Immature natural killer cell (primary cell): ENCODE measurements at places on chromosomes 7 and 10.

- no peaks in the 10 kb centered on the region for H3K27me3 ChIP-seq
- no peak for DNase-seq
- no peak overlapping the region for H3K4me3 ChIP-seq
- H3K4me1 ChIP-seq, result peaks cover 9% of the 10 kb centered on the region
- H3K36me3 ChIP-seq, result peaks cover 16% of the 10 kb centered on the region
- H3K27ac ChIP-seq, result no peak overlapping the region
Observed at GRCh38 chr10:70114902-70115301, 17.7 kb downstream of the AIFM2 start.

- no peaks in the 10 kb centered on the region for H3K36me3 ChIP-seq
- H3K27me3 ChIP-seq, result no peaks in the 10 kb centered on the region
- H3K4me1 ChIP-seq, result no peaks in the 10 kb centered on the region
- no peak overlapping the region for H3K4me3 ChIP-seq
- no peak for DNase-seq
- no peak overlapping the region for H3K27ac ChIP-seq
Observed at GRCh38 chr7:82778021-82778420, 334.4 kb upstream of the CACNA2D1 start.

GRCh38 chr7:7018290-7018689 is 164.1 kb upstream of the C1GALT1 start:
- peaks cover 8% of the 10 kb centered on the region for H3K27me3 ChIP-seq
- no peak overlapping the region for H3K4me3 ChIP-seq

GRCh38 chr7:13945670-13946069 is 43.8 kb downstream of the ETV1 start:
- H3K36me3 ChIP-seq, result no peaks in the 10 kb centered on the region
- peaks cover 3% of the 10 kb centered on the region for H3K27me3 ChIP-seq
- H3K4me1 ChIP-seq, result no peaks in the 10 kb centered on the region
- no peak for DNase-seq
- no peak overlapping the region for H3K27ac ChIP-seq

- H3K4me3 ChIP-seq, result no peak overlapping the region
- H3K27me3 ChIP-seq, result no peaks in the 10 kb centered on the region
- H3K36me3 ChIP-seq, result no peaks in the 10 kb centered on the region
- no peak for DNase-seq
- peaks cover 17% of the 10 kb centered on the region for H3K4me1 ChIP-seq
Observed at GRCh38 chr7:69757528-69757927, 159.3 kb downstream of the AUTS2 start.

DNA sequence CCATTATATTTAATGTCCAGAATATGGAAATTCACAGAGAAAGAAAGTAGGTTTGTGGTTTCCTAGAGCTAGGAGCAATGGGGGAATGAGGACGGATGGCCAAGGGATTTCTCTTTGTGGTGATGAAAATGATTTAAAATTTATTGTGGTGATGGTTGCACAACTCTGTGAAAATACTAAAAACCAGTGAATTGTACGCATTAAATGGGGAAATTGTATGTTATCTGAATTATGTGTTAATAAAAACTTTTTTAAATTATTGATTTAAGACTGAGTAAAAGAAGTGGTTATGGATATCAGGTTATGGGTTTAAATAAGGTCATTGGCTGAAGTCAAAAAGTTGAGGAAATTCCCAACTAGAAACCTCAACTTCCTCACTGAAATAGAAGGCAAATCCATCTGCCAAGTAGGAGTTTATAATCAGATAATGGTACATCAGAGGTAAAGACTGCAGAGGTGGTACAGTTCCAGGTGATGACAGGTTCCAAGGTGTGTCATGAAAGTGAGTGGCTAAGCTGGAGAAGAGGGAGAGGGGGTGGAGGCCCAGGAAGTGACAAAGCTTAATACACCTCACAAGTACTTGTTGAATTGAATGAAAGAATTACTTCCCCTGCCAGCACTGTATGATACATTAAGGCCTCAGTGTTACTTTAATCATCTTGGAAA is 68.9 kb upstream of the CCDC71L start:
- H3K4me1 ChIP-seq, result peaks cover 21% of the 10 kb centered on the region
- no peaks in the 10 kb centered on the region for H3K27me3 ChIP-seq
- DNase-seq, result no peak
- H3K36me3 ChIP-seq, result no peaks in the 10 kb centered on the region

- no peak overlapping the region for H3K27ac ChIP-seq
- H3K27me3 ChIP-seq, result no peaks in the 10 kb centered on the region
- H3K4me3 ChIP-seq, result no peak overlapping the region
- H3K36me3 ChIP-seq, result no peaks in the 10 kb centered on the region
- DNase-seq, result no peak
- peaks cover 4% of the 10 kb centered on the region for H3K4me1 ChIP-seq
Observed at GRCh38 chr7:123754271-123754871, 5.6 kb upstream of the WASL start.

DNA sequence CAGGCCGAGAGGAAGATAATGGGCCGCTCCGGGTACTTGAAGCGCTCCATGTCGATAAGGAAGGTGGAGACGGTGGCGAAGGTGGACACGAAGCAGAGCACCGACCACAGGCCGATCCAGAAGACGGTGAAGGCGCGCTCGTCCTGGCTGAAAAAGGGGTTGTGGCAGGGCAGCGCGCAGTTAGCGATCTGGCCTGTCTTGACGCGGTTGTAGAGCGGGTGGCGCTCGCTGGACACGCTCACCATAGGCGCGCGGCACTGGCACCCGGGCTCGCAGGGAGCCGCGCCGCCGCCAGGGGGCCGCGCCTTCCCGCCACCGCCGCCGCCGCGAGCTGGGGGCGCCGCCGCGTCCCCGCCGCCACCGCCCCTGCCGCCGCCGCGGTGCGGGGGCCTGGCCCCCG is 1.6 kb downstream of the FZD8 start:
- peaks cover 23% of the 10 kb centered on the region for H3K27me3 ChIP-seq
- peak; percentile 27 for DNase-seq
- peak overlapping the region; percentile 84 for H3K4me3 ChIP-seq
- no peaks in the 10 kb centered on the region for H3K36me3 ChIP-seq

DNA sequence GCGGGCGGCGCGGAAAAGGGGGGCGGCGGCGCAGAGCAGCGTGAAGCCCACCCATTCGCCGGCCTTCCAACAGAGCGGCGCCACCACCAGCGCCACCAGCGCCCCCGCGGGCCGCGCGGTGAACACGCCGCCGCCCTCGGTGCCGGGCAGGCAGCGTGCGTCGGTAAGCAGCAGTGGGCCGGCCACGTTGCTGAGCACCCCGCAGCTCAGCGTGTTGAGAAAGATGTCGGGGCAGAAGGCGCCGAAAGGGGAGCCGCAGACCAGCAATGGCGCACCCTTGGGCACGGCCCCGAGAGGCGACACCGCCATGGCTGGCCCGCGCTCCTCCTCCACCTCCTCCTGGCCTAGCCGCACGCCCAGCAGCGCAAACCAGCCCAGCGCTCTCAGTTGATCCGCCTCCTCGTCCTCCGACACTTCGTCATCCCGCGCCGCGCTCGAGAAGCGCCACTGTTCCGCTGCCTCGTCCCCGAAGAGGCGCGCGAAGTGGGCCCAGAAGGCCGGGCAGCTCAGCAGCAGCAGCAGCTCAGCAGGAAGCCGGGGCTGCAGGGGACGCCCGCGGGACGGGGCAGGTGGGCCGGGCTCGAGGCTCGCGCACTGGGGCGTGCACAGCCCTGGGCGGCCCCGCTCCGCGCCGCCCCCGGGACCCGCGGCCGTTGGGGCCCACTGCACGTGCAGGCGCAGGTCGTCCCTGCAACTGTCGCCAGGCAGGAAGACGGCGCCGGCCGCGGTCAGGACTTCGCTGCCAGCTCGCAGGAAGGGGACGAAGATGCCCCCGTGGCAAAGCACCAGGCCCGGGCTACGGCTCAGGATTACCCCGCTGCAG is 623 bp downstream of the TYSND1 start:
- peak; percentile 78 for DNase-seq
- H3K4me3 ChIP-seq, result peak overlapping the region; percentile 81
- H3K27me3 ChIP-seq, result peaks cover 10% of the 10 kb centered on the region
- H3K36me3 ChIP-seq, result peaks cover 8% of the 10 kb centered on the region
- H3K4me1 ChIP-seq, result peaks cover 28% of the 10 kb centered on the region

GRCh38 chr7:134101716-134102115 is 25.4 kb upstream of the LRGUK start:
- no peaks in the 10 kb centered on the region for H3K27me3 ChIP-seq
- H3K27ac ChIP-seq, result no peak overlapping the region
- DNase-seq, result no peak
- H3K4me1 ChIP-seq, result no peaks in the 10 kb centered on the region
- H3K36me3 ChIP-seq, result peaks cover 6% of the 10 kb centered on the region
- no peak overlapping the region for H3K4me3 ChIP-seq

- H3K4me1 ChIP-seq, result no peaks in the 10 kb centered on the region
- no peak overlapping the region for H3K4me3 ChIP-seq
- no peak for DNase-seq
- no peak overlapping the region for H3K27ac ChIP-seq
- peaks cover 4% of the 10 kb centered on the region for H3K36me3 ChIP-seq
Observed at GRCh38 chr7:85730012-85730411, 543.2 kb upstream of the SEMA3D start.

DNA sequence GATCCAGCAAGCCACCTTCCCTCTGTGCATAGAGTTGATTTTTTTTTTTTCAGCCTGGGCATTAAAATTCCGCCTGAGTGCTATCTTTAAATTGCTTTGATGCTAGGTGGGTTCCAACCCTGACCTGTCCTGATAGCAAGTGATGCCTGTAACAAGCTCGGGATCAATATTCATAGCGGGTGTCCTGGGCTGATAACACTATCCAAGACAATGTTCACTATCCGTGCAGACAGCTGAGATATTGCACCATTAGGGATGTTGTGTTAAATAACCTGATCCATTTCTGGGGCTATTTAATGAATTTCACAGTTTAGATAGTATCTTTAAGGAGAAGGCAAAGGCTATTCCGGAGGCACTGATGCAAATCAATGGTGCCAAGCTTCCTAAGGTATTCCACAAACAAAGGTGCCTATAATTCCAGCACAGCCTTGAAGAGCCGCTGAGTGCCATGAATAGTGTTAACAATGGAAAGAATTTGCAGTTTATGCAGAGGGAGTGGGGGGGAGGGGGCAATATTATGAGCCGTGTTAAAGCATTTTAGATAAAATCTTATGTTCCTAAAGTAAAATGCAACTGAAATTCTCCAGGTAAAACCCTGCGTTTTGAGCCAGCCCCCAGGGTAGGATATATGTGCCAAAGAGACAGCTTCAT is 4.2 kb upstream of the NKX1-2 start:
- no peak overlapping the region for H3K27ac ChIP-seq
- no peak for DNase-seq
- peaks cover 4% of the 10 kb centered on the region for H3K4me1 ChIP-seq
- peaks cover 17% of the 10 kb centered on the region for H3K27me3 ChIP-seq
- no peak overlapping the region for H3K4me3 ChIP-seq

- H3K27ac ChIP-seq, result peak overlapping the region; percentile 93
- DNase-seq, result peak; percentile 67
- H3K36me3 ChIP-seq, result no peaks in the 10 kb centered on the region
Observed at GRCh38 chr10:132158122-132158741, 28.5 kb upstream of the DPYSL4 start.

DNA sequence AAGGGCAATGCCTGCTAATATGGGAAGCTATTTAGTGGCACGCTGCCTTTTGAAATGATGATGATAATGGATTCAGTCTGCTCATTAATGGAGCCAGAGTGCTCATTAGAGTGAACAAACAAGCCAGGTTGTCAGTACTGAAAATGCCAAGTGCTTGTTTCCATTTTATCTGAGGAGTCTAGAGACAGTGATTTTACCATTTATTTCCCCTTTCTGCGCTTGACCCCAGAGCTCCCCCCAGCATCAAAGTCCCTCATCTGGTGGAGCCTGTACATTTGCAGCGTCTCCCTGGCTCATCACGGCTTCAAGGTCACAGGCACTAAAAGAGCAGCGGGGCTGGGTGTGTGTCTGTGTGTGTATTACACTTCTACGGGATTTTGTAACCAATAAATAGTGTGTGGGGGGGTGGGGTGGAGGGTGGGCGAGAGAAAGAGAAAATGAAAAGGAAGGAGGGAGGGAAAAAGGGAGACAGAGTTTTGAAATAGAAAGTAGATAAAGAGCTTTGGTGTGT is 553.8 kb downstream of the TFEC start:
- no peak overlapping the region for H3K27ac ChIP-seq
- no peaks in the 10 kb centered on the region for H3K36me3 ChIP-seq
- no peak for DNase-seq
- peaks cover 9% of the 10 kb centered on the region for H3K4me1 ChIP-seq
- peak overlapping the region; percentile 86 for H3K4me3 ChIP-seq
- H3K27me3 ChIP-seq, result peaks cover 5% of the 10 kb centered on the region

- peaks cover 12% of the 10 kb centered on the region for H3K4me1 ChIP-seq
- H3K36me3 ChIP-seq, result peaks cover 21% of the 10 kb centered on the region
- no peak overlapping the region for H3K4me3 ChIP-seq
- peaks cover 4% of the 10 kb centered on the region for H3K27me3 ChIP-seq
Observed at GRCh38 chr10:114301177-114301576, 62.1 kb downstream of the VWA2 start.

DNA sequence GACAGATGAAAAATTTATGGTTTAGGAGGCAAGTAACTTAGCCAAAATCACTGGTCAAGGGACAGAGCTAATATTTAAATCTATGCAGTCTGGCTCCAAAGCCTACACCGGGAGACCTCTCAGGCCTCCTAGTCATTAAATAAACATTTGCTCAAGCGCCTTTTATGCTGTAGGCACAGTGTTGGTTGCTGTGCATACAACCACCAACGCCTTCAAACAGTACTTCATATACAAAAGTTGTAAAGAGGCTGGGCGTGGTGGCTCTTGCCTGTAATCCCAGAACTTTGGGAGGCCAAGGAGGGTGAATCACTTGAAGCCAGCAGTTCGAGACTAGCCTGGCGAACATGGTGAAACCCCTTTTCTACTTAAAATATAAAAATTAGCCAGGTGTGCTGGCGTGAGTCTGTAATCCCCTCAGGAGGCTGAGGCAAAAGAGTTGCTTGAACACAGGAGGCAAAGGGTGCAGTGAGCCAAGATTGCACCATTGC is 159.8 kb downstream of the MAGI2 start:
- DNase-seq, result no peak
- H3K36me3 ChIP-seq, result no peaks in the 10 kb centered on the region
- peaks cover 2% of the 10 kb centered on the region for H3K27me3 ChIP-seq
- no peak overlapping the region for H3K4me3 ChIP-seq
- no peak overlapping the region for H3K27ac ChIP-seq

- H3K36me3 ChIP-seq, result no peaks in the 10 kb centered on the region
- H3K4me3 ChIP-seq, result no peak overlapping the region
- no peak overlapping the region for H3K27ac ChIP-seq
- DNase-seq, result no peak
- peaks cover 5% of the 10 kb centered on the region for H3K27me3 ChIP-seq
Observed at GRCh38 chr7:127600885-127601284, 7.3 kb downstream of the FSCN3 start.

- DNase-seq, result no peak
- H3K4me1 ChIP-seq, result peaks cover 86% of the 10 kb centered on the region
- H3K36me3 ChIP-seq, result peaks cover 14% of the 10 kb centered on the region
- H3K27me3 ChIP-seq, result peaks cover 8% of the 10 kb centered on the region
- peak overlapping the region; percentile 97 for H3K27ac ChIP-seq
Observed at GRCh38 chr10:26448292-26448691, 10.2 kb downstream of the APBB1IP start.

GRCh38 chr10:10156917-10157600 is 860.6 kb upstream of the CELF2 start:
- H3K4me3 ChIP-seq, result no peak overlapping the region
- no peaks in the 10 kb centered on the region for H3K36me3 ChIP-seq
- DNase-seq, result no peak
